ENCODE measurements at places on chromosomes 12 and 14.

GRCh38 chr14:104805326-104805678, 4.4 kb downstream of the ZBTB42 start:
- H3K27ac ChIP-seq: no peak overlapping the region
- no peak overlapping the region for H3K4me3 ChIP-seq
- DNase-seq: peak; percentile 58
- H3K36me3 ChIP-seq: no peaks in the 10 kb centered on the region
- H3K4me1 ChIP-seq: peaks cover 12% of the 10 kb centered on the region

DNA sequence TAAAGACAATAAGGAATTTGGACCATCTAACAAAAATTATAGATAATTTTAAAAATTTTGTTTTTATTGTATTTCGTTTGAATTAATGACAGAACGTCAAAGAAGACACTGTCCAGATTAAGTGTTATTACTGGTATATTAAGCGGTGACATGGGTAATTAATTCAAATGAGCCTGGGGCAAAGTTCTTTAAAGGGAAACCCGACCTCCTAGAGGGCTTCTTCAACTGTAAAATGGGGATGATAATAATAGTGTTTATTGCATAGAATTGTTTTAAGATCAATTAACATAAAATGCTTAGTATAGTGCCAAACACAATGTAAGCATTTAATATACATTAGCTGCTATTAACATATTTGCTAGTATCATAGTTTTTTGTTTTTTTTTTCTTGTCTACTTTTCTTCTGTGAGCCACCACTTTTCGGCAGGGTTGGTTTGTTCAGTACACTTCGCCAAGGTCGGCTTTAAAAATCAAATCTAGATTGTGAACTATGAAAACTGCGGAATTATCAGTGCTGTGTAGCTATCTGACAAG, 514 bp upstream of the LARP4 start:
- peaks cover 51% of the 10 kb centered on the region for H3K4me1 ChIP-seq
- peak overlapping the region; percentile 97 for H3K4me3 ChIP-seq
- H3K36me3 ChIP-seq: peaks cover 4% of the 10 kb centered on the region
- peaks cover 4% of the 10 kb centered on the region for H3K27me3 ChIP-seq
- H3K27ac ChIP-seq: peak overlapping the region; percentile 97

GRCh38 chr14:74848768-74849167, 27.2 kb downstream of the PROX2 start:
- H3K4me3 ChIP-seq: no peak overlapping the region
- H3K36me3 ChIP-seq: no peaks in the 10 kb centered on the region
- no peaks in the 10 kb centered on the region for H3K27me3 ChIP-seq
- H3K27ac ChIP-seq: no peak overlapping the region
- DNase-seq: no peak
- peaks cover 60% of the 10 kb centered on the region for H3K4me1 ChIP-seq

DNA sequence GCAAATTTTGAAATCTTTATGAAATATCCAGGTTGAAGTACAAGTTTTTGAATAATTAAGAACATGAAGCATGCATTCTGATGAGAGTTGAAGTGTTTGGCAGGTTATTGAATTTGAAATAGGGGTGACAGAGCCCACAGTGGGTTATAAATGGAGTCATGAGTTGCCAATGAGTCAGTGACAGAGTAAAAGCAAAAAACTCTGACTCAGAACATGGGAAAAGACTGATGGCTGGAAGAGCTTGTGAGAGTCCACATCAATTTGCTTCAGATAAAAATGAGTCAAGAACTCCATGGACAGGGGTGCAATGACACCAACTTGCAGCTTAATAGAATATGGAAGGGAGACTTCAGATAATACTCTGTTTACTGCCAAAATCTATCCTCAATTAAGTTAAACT, 105.3 kb downstream of the SLC6A15 start:
- peaks cover 2% of the 10 kb centered on the region for H3K27me3 ChIP-seq
- H3K27ac ChIP-seq: no peak overlapping the region
- H3K4me1 ChIP-seq: peaks cover 37% of the 10 kb centered on the region
- peak; percentile 21 for DNase-seq
- H3K4me3 ChIP-seq: no peak overlapping the region

DNA sequence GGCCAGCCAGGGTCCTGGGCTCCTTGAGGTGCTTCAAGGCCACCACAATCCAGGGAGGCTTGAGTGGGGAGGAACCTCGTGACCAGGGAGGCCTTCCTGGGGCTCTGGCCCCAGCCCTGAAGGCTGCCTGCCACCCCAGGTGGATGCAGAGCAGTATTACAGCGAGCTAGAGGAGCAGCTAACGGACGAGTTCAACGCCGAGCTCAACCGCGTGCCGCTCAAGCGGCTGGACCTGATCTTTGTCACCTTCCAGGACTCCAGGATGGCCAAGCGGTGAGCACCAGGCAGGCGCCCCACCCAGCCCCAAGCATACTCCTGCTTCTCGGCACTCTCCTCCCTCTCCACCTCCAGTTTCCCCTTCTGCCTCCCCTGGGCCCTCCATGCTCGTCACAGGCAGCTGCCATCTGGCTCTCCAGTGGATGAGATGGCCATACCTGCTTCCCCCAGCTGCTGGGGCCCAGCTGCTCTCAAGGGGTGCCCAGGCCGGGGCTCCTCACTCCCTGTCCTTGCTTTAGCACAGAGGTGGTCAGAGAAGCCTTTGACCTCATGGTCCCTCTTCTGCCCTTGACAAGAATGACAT, 30.6 kb downstream of the NGB start:
- H3K4me1 ChIP-seq: no peaks in the 10 kb centered on the region
- no peaks in the 10 kb centered on the region for H3K36me3 ChIP-seq
- DNase-seq: no peak
- no peak overlapping the region for H3K4me3 ChIP-seq
- no peak overlapping the region for H3K27ac ChIP-seq
